ENCODE measurements at places on chromosomes 5 and 9.

- no peak for DNase-seq
These were observed 21.6 kb downstream of the FOXE1 start for GRCh38 chr9:97874624-97875023.

DNA sequence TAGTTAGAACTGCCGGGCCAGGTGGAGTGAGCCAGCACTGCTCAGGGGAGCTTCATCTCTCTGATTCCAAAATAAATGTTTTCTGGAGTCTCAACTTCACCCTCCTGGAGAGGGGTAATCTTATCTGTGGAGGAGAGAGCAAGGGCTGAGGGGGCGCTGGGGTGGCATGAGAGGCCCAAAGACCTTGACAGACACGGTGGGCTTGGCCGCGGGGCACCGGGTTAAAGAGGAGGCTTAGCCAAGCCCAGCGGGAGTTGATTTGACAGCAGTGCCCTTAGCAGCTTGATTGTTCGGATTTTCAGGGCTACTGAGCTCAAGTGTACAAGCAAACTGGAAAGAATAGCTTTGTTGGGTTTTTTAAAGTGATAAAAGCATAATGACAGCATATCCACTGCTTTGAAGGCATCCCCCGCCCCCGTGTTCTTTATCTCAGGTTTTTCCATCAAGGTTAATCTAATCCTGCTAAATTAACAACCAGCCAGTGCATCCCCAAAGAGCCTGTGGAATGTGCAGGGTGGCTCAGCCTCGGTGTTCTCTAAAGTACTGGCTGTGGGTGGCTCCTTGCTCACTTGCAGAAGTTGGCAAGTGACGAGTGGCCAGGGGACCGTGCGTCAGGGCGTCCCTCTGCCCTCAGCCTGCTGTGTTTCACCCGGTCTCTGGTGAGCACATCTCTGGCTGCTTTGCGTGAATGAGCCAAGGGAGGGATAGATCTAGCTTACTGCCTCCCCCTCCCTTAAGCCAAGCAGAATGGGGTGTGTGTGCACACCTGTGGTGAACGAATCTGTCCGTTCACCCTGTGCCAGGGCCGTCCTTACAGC lies 5.5 kb downstream of the QRFP start:
- no peak for DNase-seq

DNA sequence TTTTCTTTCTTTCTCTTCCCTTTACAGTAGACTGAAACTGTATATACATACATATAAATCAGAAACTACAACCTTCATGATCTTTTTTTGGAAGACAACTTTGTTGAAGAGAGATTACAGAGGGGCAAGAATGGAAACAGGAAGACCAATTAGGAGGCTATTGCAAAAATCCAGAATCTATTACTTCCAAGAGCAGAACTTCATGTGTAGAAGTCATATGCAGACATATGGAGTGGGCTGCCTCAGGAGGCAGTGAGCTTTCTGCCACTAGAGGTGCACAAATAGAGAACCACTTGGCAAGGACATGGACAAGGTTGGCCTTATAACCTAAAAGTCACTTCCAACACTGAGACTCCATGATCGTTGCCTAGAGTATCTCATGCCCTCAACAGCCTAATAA lies 157.8 kb upstream of the NR4A3 start:
- no peak for DNase-seq

GRCh38 chr9:95446259-95446658 lies 70.5 kb downstream of the PTCH1 start:
- DNase-seq, result no peak

DNA sequence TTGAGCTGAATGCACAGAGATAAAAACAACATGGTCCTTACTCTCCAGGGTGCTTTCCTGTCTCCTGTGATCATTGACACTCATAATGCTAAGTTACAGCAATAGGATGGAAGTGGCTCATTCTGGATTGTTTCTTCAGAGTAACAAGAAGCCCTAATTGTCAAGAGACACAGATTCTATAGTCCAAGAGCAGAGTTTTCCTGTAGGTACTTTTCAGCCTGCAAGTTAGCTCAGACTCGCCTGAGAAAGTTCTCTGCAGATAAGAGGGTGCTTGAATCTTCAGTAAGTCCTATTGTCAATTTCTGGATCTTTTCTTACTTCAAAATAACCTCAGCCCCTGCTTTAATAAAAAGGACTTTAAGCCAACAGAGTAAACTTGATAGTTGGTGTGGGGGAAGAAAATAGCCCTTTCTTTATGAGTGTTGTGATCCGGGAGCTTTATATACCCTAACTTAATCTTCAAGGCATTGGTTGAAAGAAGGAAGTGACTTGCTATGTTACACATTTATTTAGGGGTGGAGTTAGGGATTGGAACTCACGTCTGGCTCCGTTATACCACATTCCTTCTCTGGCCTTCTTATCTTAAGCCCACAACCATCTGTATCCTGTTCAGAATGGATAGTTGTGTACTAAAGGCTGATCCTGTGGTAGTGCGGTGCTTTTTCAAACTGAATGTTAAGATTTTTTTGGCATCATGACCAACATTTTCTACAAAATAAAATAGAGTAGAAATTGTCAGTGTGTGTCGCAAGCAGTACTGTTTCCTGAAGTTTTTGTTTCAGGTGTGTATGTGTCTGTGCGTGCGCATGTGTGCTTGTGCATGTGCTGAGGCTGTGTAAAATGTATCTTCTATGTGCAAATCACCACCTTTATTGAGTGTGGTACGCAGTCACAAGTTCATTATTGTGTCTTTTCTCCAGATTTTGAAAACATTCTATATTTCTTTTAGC lies 173.9 kb downstream of the WDR70 start:
- peak; percentile 98 for DNase-seq

DNA sequence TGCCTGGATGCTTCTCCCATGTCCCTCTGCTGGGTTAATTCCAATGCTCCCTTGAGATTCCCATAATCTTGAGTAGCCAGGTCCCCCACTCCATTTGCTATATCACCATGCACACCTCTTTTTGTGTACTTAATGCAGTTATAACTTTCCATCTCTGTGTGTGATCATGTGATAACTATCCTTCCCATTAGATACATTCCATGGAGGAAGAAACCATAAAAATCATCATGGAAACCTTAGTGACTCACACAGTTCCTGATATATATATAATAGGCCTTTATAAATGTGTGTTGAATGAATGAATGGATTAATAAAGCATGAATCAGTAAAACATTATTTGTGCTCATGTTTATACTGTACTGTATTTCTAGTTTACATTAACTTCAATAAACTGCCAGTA lies 104.6 kb downstream of the PCSK5 start:
- no peak for DNase-seq

GRCh38 chr9:134545543-134546245 lies 95.9 kb upstream of the COL5A1 start:
- peak; percentile 96 for DNase-seq

- DNase-seq, result peak; percentile 65
These were observed 27.5 kb downstream of the ZNF474 start for GRCh38 chr5:122156724-122157325.

DNA sequence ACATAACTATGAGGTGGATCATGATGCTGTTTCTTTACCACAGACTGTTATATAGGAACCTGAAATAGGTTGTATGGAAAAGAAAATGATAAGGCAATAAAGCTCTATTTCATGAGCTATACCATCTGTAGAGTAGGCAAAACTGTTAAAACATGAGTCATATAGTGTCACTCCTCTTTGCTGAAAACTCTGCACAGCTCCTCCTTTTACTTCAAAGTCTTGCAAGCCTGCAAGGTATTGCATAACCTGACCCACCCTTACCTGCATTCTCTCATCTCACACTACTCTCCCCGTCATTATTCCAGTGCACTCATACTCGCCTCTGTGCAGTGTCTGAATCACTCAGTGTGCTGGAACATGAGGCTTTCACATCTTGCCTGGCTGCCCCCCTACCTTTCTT lies 790.1 kb downstream of the EFNA5 start:
- no peak for DNase-seq

- DNase-seq, result no peak
These were observed 78.4 kb downstream of the EBF1 start for GRCh38 chr5:159021136-159021900.

GRCh38 chr5:135441350-135441831 lies 5.8 kb downstream of the DCANP1 start:
- DNase-seq, result no peak

DNA sequence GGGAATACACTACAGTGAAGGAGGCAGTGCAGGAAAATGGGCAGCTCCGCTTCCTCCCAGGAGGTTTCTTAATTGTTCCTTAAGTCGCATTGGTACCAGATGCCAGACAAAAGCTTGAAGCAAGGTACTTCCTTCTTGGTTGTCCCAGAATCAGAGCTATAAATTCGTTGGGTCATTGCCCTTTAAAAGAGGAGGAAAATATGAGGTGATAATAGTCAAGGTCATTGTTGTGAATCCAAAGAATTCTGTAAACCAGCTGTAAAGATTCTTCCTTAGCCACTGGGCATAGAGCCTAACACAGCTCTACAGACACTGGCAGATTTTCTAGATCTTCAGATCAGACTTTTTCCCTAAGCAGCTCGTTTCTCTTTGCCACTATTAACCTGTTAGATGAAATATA lies 444.1 kb upstream of the TLE4 start:
- DNase-seq, result no peak

GRCh38 chr9:134189470-134190231 lies 25.3 kb upstream of the RNU6ATAC start:
- no peak for DNase-seq

DNA sequence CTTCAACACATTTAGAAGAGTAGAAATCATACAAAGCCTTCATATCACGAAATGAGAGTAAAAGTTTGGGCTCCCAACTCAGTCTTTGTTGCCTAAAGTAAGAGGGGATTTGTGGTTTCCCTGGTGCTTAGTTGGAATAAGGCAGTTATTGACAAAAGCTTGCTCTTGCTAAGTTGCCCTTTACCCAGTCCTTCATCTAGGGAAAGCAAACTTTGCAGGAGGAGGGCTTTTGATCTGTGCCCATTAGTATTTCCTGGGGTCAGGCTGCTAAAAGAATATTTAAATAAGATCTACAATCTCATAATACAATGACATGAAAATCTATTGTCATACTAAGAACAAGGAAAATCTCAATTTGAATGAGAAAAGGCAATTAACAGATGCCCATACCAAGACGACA lies 84.1 kb upstream of the ACO1 start:
- DNase-seq, result no peak
